Iris pigment epithelial cell (primary cell): ENCODE measurements at places on chromosomes 12 and 14.

GRCh38 chr12:32024884-32025592, 65.8 kb downstream of the RESF1 start:
- DNase-seq = no peak

- no peak for DNase-seq
Observed at GRCh38 chr14:51318813-51319597, 79.0 kb downstream of the TMX1 start.

- no peak for DNase-seq
Observed at GRCh38 chr12:112823582-112824149, 32.1 kb downstream of the RPH3A start.

- DNase-seq = peak; percentile 26
Observed at GRCh38 chr12:77343291-77343690, 277.9 kb upstream of the E2F7 start.

DNA sequence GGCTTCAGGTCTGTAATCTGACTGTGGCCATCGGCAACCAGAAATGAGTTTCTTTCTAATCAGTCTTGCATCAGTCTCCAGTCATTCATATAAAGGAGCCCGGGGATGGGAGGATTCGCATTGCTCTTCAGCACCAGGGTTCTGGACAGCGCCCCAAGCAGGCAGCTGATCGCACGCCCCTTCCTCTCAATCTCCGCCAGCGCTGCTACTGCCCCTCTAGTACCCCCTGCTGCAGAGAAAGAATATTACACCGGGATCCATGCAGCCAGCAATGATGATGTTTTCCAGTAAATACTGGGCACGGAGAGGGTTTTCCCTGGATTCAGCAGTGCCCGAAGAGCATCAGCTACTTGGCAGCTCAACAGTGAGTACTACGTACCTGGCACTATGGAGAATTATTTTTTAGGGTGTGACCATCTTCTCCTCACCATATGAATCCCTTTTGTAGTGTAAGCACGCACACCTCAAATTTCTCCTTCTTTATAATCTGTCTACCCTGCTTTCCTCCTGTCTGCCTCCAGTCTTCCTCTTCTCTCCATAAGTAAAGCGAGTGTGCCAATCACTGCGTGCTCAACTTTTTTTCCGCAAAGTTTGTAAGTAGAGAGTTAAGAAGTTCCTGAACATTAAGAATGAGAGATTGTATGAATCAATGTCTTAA, at the start of gene TPH2:
TSS of gene TPH2 (plus strand) at position 118 of the 658 bp plus-strand sequence. CDS start at position 260, 142 bp downstream.
- DNase-seq = peak; percentile 55

- no peak for DNase-seq
Observed at GRCh38 chr12:95054206-95054605, 19.2 kb downstream of the NR2C1 start.

- no peak for DNase-seq
Observed at GRCh38 chr12:108335349-108336119, 3.6 kb downstream of the CMKLR1 start.

- DNase-seq = no peak
Observed at GRCh38 chr12:68175557-68176061, 16.1 kb upstream of the IFNG start.

DNA sequence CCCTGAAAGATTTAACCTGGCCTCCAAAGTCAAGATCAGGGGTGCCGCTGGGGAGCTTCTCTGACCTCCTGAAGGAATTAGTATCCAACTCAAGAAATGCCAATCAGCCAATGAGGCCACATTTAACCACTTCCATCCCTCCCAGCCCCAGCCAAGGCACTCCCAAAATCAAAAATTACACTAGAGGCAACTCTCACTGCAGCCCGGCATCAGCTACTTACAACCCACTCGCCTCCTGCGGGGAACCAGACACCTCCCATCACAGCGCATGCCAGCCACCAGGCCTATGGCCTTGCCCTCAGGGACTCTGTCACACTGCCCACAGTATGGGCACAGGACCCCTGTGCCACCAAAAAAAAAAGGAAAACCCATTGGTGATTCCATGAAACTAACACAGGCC, 62.3 kb upstream of the DDX11 start:
- DNase-seq = no peak

- DNase-seq = peak; percentile 98
Observed at GRCh38 chr12:19273482-19274330, 144.2 kb downstream of the PLEKHA5 start.

DNA sequence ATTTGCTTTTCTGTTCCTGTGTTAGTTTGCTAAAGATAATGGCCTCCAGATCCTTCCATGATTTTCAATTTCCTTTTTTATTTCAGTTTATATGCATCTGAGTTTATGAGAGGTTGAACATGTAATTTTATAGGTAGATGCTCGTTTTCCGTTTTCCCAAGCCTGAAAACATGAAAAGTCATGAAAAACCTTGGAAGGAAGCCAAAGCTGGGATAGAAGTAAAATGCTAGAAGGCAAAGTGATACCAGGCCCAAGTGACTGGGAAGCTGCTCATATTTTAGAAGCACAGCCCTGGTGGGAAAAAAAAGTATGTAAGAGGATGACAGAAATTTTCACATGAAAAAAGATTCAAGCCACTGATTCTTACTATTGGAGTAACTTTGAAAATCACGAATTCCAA, 290.8 kb downstream of the PRKD1 start:
- DNase-seq = no peak

- no peak for DNase-seq
Observed at GRCh38 chr12:50104417-50105366, 884 bp downstream of the GPD1 start.

- DNase-seq = no peak
Observed at GRCh38 chr12:80777587-80777986, 60.9 kb downstream of the MYF5 start.
